AG10803 (cell line): ENCODE measurements at places on chromosomes 7 and 10.

DNA sequence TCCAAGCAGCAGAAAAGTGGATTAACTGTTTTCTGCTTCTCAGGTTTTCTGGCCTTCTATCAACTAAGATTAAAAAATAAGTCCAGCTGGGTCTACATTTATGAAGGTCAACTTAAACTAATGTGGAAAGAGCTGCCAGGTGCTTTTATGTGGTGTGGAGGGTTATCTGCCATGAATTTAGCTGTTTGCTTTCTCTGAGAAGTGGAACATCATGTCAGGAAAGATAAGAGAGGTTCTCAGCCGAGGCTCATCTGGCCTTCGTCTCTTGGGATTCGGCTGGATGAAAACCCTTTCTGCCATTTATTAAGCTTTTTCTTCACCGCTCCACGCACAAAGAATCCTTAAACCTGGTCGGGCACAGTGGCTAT, 5.5 kb downstream of the PTPRN2 start:
- DNase-seq, result no peak

- peak; percentile 64 for DNase-seq
Observed at GRCh38 chr10:102509387-102509786, 5.6 kb downstream of the SUFU start.

- DNase-seq, result peak; percentile 57
Observed at GRCh38 chr10:120948889-120949608, 97.9 kb downstream of the WDR11 start.

DNA sequence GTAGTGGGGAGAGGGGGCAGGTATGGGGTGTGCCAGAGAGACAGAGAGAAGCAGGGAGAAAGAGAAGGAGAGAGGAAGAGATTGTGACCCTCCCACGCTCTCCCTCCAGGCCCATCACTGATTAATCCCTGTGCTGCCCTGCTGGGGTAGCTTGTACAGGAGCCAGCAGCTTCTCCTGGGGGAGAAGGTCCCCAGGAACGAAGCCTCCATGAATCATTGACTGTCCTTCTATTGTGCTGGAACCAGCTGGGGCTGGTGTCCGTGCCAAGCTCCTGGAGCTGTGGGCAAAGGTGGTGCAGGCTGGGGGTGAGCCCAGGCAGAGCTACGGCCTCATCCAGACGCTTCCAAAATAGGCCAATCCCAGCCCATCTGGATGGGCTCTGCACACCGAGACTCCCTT, 20.9 kb downstream of the AQP1 start:
- DNase-seq, result no peak

DNA sequence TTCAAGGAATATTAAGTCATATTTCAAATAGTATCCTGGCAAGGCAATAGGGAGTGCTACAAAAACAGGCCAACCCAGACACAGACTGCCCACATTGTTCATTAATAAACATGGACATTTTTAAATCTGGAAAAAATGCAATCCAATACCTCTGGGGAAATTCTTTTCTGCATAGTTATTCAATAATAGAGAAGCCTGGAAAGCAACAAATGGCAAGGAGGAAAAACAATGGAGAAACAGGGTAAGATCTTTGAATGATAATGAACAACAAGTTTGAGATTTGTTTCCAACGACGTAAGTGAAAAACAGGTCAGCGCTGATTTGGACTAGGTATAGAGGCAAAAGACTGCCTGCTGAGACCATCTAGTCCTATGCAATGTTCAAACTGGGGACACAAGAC, 44.7 kb upstream of the ZNF800 start:
- no peak for DNase-seq

- peak; percentile 99 for DNase-seq
Observed at GRCh38 chr10:98361131-98362025, 53.6 kb downstream of the PYROXD2 start.

- peak; percentile 58 for DNase-seq
Observed at GRCh38 chr10:99370993-99371392, 41.8 kb downstream of the CNNM1 start.

DNA sequence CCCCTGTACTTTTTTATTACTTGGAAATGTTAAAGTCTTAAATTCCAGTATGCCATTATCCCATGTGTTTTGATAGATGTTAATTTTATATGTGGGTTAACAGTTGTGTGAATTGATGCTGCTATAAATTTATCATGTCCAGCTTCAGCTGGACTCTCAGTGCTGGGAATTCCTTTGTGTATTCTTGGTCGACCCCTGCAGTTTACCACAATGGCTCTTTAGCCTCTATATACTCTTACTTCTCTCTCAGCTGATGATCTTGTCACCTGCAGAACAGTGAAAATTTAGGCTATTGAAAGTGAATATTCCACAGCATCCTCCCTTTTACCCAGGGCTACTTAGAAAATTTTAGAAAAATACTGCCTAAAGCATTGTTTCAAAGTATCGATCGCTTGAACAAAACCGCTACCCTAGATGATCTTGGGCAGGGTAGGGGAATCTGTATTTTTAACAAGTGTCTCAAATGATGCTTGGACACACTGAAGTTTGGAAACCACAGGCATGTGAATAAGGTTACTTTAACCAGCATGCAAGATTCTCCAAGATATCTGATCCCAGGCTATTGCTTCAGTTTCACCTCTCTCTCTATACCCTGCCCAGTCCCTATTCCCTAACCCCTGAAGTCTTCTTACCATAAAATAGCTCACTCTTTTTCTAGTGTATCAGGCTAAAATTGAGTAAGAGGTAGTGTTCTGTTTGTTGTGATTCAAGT, 25.4 kb downstream of the LCOR start:
- peak; percentile 38 for DNase-seq

GRCh38 chr10:86671985-86672710, 3.8 kb downstream of the LDB3 start:
- DNase-seq, result peak; percentile 23

DNA sequence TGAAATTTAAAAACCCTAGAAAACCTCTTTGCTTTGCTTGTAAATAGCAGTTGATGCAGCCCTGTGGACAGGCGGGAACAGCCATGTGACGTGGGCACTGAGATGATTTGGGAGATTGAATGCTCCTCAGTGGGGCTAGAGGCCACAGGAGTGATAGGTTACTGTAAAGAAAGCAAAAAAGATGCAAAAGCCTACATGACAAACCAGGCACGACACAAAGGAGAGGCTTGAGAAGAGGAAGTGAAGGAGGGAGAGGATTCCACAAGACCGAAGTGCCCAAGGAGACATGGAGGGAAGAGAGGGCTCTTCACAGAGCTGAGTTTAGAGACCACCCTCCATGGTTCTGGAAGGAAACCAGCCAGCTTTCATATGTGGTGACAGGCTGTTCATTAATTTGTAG, 25.7 kb downstream of the IKZF1 start:
- no peak for DNase-seq

- peak; percentile 3 for DNase-seq
Observed at GRCh38 chr10:103929381-103929921, 11.5 kb upstream of the STN1 start.

DNA sequence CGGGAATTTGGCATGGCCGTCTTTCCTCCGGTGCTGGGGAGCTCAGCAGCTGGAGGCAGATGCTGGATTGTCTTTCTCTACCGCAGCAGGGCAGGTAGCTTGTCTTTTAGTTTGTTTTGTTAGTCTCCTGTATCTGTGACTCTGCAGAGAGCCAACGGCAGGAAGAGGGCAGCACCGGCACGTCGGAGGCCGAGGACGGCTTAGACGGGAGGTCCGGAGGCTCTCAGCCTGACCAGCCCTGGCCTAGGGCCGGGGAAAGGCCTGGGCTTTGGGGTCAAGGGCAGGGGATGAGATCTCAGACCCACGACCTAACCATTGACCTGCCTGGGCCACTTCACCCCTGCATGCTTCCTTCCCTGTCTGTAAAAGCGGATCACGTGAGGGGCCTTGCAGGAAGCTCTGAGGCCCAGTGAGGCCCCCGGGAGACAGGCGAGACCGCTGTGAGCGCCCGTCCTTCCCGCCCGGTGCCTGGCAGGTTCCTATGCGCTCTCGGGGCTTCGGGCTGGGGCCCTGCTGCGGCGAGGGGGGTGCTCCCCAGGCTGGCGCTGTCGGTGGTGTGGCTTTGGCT, 72.7 kb downstream of the LHPP start:
- no peak for DNase-seq

DNA sequence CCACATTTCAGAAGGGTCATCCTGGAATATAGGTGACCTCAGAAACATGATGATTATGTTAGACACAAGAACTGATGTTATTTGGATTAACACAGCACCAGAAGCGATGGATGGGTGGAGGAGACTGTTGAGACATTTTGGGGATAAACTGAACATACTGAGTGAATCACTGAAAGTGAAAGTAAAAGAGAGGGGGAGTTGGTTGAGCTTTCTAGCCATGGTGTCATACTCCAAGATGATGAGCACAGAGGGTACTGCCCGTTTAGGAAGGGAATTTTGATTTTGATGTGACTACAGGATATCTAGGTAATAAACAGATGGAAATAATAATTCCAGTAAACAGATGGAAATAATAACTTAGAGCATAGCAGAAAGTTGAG, 248.0 kb upstream of the NPY start:
- DNase-seq, result peak; percentile 6

DNA sequence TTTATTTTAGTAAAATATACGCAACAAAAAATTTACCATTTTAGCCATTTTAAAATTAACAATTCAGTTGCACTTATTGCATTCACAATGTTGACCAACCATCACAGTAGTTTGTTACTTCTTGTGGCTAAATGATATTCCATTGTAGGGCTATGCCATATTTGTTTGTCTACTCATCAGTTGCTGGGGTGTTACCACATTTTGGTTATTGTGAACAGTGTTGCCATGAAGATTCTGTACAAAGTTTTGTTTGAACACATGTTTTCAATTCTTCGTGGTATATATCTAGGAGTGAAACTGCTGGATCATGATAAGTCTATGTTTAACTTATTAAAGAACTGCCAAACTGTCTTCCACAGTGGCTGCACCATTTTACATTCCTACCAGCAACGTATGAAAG, 46.3 kb upstream of the ZNF365 start:
- DNase-seq, result peak; percentile 71

DNA sequence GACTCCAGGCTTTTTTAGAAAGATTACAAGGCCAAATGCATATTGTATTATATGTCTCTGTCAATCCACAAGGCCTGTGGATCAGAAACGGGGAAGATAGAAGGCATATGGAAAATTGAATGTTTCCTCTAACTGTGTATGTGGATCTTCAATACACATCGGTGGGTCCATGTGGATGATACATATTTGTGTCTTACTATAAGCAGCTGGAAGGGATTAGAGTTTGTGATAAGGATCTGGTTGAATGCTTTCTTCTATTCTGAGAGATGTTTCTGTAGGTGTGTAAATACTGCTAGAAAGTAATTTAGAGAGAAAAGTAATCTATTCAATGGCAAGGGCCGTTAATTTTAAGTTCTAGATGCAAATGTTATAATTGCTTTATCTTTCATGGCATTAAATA, 137.8 kb upstream of the AKR1E2 start:
- DNase-seq, result no peak

GRCh38 chr7:84043661-84044191, 150.9 kb downstream of the SEMA3A start:
- DNase-seq, result peak; percentile 50

DNA sequence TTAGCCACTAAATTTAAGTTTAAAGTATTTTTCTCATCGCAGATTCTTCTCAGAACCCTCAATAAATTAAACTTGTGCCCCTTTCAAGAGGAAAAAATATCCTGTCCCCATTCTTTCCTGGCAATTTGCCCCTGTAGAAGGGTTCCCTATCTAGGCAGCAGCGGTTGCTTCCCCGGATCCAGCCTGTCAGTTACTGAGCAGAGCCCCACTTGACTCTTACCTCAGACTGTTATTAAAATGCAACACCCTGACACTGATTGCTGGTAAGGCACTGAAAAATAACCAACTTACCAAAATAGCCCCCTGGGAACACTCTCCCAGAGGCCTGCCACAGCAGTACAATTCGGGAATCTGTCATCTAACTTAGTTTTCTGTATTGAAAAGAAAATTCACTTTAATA, 13.9 kb downstream of the LMTK2 start:
- DNase-seq, result no peak

- peak; percentile 6 for DNase-seq
Observed at GRCh38 chr7:55339033-55340000, 25.8 kb upstream of the LANCL2 start.

- peak; percentile 40 for DNase-seq
Observed at GRCh38 chr7:66557214-66558200, 71.2 kb upstream of the KCTD7 start.

DNA sequence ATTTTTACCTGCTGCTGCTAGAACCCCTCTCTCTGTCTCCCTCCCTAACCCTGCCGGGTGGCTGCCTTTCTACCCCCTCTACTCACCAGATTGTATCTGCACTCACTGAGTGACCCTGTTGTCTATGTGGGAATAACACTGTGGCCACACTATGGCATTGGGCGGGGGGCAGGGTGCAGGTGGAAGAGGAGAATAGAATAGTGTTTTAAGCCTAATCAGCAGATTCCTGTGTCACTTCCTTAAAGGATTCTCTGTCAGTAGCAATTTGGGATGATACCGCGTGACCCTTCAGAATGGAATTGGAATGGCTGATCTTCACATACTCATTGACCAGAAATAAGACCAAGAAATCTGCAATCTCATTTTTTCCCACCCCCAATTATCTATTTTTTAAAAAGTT, 67.1 kb upstream of the ANKRD1 start:
- no peak for DNase-seq

- peak; percentile 29 for DNase-seq
Observed at GRCh38 chr10:22486431-22486830, 141.1 kb downstream of the SPAG6 start.

DNA sequence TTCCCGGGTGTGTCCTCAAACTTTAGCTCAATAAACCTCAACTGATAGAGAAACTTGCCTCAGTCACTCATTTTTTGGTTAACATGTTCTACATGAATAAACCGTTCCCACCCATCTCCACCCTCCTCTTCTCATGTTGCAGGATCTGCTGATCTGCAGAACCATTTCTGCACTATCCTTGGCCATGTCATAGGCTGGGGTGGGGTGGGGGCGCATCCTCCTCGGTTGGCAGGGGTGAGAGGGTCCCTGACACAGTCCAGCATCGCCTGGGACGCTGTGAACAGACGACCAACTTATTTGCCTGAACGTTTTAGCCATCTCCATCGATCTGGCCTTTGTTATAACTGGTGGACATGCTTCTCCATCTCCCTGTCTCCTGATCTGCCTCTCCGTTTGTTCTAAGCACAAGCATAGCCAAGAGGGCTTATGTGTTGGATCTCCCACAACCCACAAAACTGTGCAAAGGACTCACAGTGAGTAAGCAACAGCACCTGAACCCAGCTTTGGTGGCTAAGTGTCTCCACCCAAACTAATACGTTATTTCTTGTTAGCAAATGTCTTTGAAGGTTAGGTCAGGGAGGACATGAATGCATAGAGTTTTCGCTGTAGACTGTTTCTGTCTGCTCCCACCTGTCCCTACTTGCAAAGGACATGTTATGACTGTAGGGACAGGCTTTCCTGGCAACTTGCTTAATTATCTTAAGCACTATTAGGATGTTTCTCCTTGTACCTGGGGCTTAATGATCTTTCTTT, 51.7 kb downstream of the PRKCQ start:
- no peak for DNase-seq

- no peak for DNase-seq
Observed at GRCh38 chr7:6590645-6591110, 857 bp downstream of the INTS15 start.

DNA sequence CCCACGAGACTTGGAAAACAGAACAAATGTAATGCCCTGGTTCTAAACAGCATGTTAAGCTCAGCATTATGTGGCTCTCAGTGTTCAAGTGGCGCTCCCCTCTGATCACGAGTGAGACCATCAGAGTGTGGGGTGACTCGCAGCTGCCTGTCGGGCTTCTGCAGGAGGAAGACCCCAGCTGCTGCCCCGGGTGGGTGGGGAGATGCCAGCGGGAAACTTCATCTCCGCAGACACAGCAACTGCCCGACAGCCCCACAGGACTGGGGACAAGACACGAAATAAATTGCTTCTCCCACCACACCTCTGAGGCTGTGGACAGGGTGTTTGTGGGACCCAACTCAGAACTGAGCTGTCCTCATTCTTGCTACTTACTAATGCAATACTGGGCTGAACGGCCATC, 126.3 kb upstream of the KIF5B start:
- no peak for DNase-seq
